ENCODE measurements at places on chromosomes 11 and 22.

- DNase-seq, result peak; percentile 79
Measured at GRCh38 chr22:28783786-28784671, 11.5 kb downstream of the CCDC117 start.

- DNase-seq, result no peak
Measured at GRCh38 chr22:46646531-46647215, 26.5 kb downstream of the GRAMD4 start.

DNA sequence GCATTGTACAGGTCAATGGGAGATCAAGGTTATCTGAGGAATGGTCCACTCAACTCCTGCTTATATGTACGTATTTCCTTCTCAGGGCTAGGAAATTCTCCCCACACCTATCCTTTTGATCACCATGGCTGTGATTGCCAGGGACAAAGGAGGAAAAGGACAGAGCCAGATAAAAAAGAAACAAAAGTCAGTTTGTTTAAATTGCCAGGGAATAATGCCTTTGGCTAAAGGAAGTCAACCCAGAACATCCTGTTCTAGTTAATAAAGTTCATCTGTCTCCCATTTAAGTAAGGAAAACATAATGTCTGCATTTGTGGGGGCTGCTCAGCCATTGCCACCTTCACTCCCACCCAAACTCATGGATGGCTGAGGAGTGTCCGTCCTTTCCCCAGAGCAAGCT, 124.7 kb downstream of the ME3 start:
- no peak for DNase-seq

DNA sequence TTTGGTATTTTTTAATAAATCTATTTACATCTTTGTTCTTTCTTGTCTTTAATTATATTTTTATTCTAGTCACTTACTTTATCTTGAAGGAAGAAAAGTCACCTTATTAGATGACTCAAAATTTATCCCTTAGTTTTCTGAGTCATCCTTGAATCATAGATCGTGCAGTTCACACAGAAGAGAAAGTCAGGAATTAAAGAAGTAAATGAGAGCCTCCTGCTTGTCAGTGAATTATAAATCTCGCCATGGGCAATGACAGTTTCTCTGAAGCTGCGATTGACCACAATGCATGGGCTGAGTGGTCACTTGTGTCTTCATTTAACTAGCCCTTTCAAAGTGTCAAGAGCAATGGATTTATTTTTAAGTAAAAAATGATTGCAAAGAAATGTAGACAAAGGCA, 91.2 kb downstream of the LUZP2 start:
- no peak for DNase-seq

- DNase-seq, result peak; percentile 19
Measured at GRCh38 chr11:121614636-121615240, 162.0 kb upstream of the SORL1-AS1 start.

- no peak for DNase-seq
Measured at GRCh38 chr11:97938789-97939188, 1082.0 kb upstream of the CNTN5 start.

- no peak for DNase-seq
Measured at GRCh38 chr22:36317658-36318271, 64.8 kb downstream of the APOL1 start.

- peak; percentile 79 for DNase-seq
Measured at GRCh38 chr11:121591405-121592033, 138.8 kb upstream of the SORL1-AS1 start.

GRCh38 chr22:23874871-23875270, 17.2 kb downstream of the SLC2A11 start:
- no peak for DNase-seq

Data from Caco-2 (cell line).